ENCODE measurements at places on chromosomes 7 and 10.
A peak's percentile ranks its signal among the peaks of the same experiment; 100 is the strongest.

- peak; percentile 1 for DNase-seq
Observed at GRCh38 chr10:43938810-43939209, 290.1 kb upstream of the ZNF32 start.

- no peak for DNase-seq
Observed at GRCh38 chr10:79304479-79305087, 42.7 kb upstream of the PPIF start.

GRCh38 chr7:149297034-149297755, 35.2 kb downstream of the ZNF783 start:
- DNase-seq: no peak

GRCh38 chr10:69056536-69057260, 31.2 kb upstream of the SRGN start:
- no peak for DNase-seq

- DNase-seq: no peak
Observed at GRCh38 chr7:150989456-150989855, 1.4 kb upstream of the NOS3 start.

GRCh38 chr10:77776487-77776886, 138.9 kb upstream of the KCNMA1 start:
- DNase-seq: no peak

DNA sequence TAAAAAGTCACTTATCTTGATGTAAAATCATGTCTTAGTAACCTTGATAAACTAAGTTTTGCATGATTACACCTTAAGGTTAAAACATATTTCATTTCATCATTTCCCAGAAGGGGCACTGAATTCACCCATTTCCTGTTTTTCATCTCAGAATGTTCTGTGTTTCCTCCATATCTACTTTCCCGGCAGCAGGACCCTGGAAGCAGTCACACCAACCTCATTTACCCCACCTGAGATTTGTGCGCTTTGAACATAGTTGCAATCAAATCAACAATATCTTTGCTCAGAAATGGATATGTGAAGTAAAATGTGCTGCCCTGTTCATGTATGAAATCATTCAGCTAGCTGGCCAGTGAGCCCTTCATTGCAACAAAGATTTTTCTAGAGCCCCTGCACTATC, 46.8 kb downstream of the IKZF1 start:
- DNase-seq: no peak

DNA sequence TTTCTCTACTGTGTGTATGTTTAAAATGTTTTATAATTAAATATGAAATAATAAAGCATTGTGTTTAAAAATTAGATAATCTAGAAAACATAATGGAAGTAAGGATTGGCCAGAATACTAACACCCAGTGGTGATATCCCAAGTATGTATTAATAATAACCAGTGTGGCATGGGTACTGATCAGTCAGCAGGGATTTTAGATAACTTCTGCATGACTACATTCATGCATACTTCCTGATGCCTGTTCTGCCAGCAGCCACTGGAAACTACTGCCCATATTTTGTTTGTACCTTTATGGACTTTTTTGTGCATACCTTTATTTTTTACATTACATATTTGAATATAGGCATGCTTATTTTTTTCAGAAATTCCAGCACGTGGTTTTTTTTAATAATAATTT, 156.6 kb upstream of the TMEM196 start:
- no peak for DNase-seq

DNA sequence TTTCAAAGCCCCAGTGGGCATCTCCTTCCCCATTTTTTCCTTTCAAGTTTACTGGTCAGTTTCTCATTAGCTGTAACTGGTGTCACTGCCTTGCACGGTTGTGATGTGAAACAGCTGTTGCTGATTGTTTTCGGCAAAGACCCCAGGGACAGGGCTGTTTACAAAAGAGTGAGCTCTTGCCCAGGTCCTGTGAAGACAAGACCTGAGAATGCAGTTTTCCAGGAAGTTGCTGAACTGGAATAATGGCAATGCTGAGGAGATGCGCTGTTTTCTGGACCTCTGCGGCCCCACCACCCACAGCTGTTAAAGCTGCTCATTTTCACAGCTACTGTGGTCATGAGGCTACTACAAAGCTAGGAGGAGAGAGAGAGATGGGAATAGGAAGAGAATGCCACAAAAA, 116.6 kb upstream of the RSU1 start:
- no peak for DNase-seq

DNA sequence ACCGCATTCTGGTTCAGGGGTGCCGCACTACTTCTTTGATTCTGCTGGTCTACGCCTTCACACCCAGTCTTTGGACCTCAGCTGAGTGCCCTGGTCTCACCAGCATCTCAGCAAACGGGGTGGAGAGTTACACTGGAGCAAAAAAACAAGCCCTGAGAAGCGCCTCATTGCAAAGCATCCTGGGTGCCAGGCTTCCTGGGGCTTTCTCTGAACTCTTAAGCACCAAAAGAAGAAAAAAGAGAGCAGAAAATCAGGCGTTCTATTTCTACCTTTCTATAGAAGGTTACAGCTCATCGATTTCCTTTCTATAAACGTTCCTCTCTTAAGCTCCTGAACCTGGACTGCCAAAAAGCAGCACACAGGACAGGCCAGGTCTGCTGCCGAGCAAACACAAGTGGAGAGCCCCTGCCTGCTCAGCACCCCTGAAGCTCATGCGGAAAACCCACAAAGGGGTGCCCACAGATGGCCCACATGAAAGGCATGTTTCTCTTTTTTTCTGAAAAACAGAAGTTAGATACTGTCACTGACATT, 217.9 kb downstream of the SFMBT2 start:
- no peak for DNase-seq

- DNase-seq: no peak
Observed at GRCh38 chr7:3605222-3605621, 304.2 kb downstream of the SDK1 start.

GRCh38 chr7:15839416-15840100, 153.1 kb upstream of the MEOX2 start:
- no peak for DNase-seq

DNA sequence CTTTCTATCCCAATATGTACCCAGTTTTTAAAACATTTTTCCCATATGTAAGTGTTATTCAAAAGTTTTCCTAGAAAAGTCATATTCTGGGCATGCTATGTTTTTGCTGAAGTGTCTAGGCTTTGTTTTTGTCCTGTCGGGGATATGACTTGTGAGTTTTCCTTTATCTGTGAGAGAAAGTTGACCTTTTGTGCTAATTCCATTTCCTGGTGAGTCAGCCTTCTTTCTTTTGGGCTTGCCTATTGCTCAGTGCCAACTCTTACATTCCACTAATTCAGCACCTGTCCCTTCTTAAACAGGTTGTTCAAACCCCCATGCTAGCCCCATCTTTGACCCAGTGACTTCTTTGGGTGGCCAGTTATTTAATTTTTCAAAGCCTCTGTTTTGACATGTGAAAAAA, 146.2 kb downstream of the AHR start:
- no peak for DNase-seq

- DNase-seq: no peak
Observed at GRCh38 chr10:110493832-110494426, 3.8 kb upstream of the DUSP5 start.

DNA sequence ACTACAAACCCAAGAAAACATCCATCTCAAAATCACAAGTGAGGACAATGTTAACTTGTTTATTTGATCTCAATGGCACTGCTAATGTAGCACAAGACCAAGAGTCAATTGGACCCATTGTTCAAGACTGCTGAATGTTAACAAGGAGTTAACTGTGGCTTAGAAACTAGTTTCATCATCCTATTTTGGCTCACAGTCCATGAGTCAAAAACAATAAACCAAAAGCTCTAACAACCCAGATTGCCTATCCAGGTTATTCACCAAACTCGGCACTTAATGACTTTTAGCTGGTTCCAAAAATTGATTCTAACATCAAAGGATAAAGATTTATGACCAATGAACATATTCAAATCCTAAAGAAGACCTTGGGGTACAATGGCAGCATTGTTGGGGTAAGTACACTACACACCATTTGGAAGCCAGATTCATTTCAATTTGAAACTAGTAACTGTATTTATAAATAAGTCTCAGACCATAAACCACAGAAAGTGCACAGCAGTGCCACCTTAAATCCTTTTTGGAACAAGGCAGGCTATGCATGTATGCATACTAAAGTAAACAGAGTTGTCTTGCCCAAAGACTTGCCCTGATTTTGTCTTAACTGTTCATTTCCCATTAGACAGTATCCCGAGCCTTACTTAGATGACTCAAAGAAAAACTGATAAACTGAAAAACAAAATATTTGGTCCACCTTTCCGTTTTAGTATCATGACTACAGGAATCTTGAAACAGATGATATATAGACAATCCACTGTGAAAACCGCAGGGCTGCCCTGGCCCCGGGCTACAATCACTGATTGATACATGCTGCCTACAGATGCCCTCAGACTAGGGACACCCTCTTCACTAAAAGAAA, 84.5 kb downstream of the SRPK2 start:
- no peak for DNase-seq

- DNase-seq: no peak
Observed at GRCh38 chr10:106515206-106515790, 649.2 kb downstream of the SORCS1 start.

DNA sequence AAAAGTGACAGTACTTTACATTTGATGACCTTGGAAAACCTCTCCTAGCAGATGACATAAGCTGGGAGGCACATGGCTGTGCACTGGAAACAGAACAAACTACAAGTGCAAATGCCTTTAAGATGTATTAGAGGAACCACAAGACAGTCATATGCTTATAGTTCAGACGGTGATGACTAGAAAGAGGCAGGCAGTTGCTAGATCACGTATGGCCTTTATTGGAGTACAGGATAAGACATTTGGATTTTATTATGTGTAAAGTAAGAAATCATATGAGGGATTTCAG, 290.0 kb downstream of the SORCS1 start:
- DNase-seq: no peak

- no peak for DNase-seq
Observed at GRCh38 chr7:85681241-85681640, 494.4 kb upstream of the SEMA3D start.

- DNase-seq: no peak
Observed at GRCh38 chr10:62231805-62232204, 36.8 kb downstream of the RTKN2 start.

- DNase-seq: no peak
Observed at GRCh38 chr7:108311446-108312168, 144.6 kb downstream of the NRCAM start.

DNA sequence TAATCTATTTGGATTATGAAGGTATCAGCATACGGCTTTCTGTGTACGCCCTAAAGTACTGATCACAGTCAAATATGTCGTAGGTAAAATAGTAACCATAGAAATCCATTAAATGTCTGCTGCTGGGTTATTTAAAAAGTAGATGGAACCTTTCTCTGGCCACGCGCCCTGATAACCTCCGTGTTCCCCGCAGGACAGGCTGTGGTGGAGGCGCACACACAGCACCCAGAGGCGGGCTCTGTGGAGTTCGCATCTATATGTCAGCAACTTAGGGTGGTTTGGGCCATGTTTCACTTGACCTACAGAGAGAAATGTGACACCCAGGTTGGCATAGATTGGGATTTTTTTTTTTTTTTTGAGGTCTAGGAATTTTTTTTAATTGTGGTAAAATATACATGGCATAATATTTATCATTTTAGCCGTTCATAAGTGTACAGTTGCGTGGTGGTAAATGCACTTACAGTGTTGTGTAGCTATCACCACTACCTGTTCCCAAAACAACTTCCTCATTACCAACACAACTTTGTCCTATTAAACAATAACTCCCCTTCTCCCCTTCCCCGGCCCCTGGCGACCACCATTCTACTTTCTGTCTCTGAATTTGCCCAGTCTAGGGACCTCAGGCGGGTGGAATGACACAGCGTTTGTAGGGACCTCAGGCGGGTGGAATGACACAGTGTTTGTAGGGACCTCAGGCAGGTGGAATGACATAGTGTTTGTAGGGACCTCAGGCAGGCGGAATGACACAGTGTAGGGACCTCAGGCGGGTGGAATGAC, 15.4 kb downstream of the PPP2R2D start:
- no peak for DNase-seq

GRCh38 chr7:6590645-6591110, 857 bp downstream of the INTS15 start:
- DNase-seq: peak; percentile 42

- DNase-seq: no peak
Observed at GRCh38 chr10:78250313-78251015, 216.8 kb downstream of the RPS24 start.

GRCh38 chr10:63699785-63700613, 178.8 kb downstream of the REEP3 start:
- no peak for DNase-seq

DNA sequence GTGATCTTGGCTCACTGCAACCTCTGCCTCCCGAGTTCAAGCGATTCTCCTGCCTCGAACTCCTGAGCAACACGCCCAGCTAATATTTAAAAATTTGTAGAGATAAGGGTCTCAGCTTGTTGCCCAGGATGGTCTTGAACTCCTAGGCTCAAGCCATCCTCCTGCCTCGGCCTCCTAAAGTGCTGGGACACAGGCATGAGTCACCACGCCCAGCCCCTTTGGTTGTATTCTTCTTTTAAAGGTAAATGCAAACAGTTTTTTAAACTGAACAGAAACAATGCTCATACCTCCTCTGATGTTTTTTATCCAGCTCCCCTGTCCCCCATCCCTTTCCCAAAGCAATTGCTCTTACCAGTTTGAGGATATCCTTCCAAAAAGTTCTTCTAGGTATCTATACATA, 79.5 kb upstream of the DUSP5 start:
- no peak for DNase-seq

DNA sequence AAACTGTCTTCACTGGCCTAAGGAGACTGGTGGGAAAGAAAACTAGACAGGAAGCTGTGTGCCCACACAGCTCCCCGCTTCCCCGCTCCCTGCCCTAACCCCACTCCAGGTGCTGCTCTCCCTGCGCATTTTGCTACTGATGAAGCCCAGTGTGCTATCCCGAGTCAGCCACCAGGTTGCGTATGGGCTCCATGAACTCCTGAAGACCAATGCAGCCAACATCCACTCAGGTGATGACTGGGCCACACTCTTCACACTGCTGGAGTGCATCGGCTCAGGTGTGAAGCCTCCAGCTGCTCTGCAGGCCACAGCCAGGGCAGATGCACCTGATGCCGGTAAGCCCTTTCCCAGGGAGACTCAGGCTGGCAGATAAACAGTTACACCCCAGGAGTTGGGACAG, 20.3 kb upstream of the NFKB2 start:
- DNase-seq: no peak

DNA sequence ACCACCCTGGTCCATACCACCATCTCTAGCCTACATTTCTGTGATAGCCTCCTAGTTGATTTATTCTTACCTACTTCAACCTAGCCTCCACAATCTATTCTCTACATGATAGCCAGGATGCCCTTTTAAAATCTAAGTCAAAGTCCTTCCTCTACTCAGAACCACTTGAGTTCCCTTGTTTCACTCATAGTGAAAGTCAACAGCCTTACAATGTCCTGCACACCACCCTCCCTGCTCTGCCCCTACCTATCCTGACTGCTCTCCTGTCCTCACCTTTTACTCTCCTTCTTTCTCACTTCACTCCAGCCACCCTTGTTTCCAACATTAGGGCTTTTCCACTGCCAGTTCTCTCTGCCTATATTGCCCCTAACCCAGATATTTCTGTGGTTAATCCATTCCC, 146.7 kb downstream of the GRM3 start:
- DNase-seq: no peak
